ENCODE measurements at places on chromosomes 1 and 21.
A peak's percentile ranks its signal among the peaks of the same experiment; 100 is the strongest.

GRCh38 chr1:46544561-46545240 is 6.7 kb downstream of the KNCN start:
- DNase-seq, result no peak

GRCh38 chr1:165352442-165353293 is 3.8 kb downstream of the LMX1A start:
- DNase-seq, result no peak

DNA sequence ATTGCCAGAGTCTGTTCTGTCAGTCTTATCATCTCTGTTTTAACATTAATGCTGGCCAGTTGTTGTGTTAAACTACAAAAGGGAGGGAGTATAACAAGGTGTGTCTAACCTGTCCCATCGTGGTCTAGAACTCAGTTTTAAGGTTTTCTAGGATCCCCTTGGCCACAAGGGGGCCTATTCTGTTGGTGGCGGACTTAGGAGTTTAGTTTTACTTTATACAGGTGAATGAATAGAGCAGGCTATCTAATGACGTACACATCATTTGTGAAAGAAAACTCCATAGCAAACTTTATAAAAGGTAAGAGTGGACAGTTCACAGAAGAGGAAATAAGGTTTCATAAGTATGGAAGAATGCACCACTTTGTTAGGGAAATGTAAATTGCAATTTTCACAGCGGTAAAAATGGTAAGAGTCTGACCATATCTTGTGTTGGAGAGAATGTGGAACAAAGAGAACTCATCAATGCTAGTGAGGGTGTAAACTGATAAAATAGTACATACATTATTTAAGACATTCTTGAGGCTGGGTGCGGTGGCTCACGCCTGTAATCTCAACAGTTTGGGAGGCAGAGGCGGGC is 2.5 kb upstream of the ATF6 start:
- no peak for DNase-seq

GRCh38 chr21:34579411-34579810 is 35.5 kb downstream of the RCAN1 start:
- DNase-seq, result peak; percentile 3

GRCh38 chr1:157178490-157178889 is 40.3 kb upstream of the ETV3 start:
- DNase-seq, result no peak

DNA sequence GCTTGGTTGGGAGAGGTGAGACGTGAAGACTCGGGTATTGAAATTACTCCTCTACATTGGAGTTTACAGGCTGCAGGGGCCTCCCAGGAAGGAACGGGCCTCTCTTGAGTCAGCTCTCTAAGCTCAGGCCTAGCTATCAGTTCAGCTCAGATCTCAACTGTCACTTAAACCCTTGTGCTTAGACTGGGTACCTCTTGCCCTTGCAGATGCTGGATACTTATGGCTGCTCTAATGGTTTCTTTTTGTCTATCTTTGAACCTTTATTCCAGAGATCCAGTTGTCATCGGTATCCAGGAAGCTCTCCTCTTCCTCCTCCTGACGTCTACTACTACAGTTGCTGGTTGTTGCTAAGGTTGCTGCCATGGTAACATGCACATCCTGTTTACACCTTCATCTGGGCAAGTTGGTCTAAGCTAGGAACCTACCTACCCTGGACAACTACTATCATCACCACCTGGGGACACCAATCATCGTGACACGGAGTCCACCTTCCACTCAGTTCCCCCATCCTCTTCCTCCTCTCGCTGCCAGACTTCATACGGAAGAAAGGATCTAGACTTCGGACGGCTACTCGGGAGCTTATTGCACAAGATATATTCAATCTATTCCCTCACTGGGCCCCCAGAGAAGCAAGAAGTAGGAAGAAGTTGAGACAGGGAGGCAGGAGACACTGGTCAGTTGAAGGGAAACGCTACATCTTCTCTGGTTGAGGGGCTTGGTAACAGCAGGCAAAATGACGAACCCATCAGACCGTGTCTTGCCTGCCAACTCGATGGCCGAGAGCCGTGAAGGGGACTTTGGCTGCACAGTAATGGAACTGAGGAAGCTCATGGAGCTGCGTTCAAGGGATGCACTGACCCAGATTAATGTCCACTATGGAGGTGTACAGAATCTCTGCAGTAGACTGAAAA is 56.1 kb downstream of the ATP2B4 start:
- peak; percentile 16 for DNase-seq

GRCh38 chr1:232111611-232112010 is 485.0 kb downstream of the DISC1 start:
- DNase-seq, result no peak

DNA sequence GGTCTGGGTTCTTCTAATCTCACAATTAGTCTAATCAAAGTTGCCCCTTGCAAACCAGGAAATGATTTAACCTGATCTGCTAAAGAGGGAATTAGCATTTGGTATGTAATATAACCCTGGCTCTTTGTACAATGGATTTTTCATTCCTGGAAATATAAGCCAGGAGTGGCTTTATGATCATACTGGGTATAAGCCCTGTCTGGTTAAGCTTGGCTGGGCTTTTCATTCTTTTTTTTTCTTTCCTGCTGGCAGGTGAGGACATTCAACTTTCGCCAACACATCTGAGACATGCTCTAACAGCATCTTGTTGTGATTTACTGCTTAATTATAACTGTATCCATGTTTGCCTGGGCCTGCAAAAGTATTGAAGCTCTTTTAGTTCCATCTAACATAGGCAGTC is 20.4 kb upstream of the SDE2 start:
- no peak for DNase-seq

GRCh38 chr21:30577766-30578165 is 12.4 kb downstream of the KRTAP22-2 start:
- no peak for DNase-seq
